ENCODE measurements at places on chromosomes 12 and 14.

GRCh38 chr14:23638414-23639047 is 2.4 kb downstream of the DHRS2 start:
- DNase-seq = no peak

DNA sequence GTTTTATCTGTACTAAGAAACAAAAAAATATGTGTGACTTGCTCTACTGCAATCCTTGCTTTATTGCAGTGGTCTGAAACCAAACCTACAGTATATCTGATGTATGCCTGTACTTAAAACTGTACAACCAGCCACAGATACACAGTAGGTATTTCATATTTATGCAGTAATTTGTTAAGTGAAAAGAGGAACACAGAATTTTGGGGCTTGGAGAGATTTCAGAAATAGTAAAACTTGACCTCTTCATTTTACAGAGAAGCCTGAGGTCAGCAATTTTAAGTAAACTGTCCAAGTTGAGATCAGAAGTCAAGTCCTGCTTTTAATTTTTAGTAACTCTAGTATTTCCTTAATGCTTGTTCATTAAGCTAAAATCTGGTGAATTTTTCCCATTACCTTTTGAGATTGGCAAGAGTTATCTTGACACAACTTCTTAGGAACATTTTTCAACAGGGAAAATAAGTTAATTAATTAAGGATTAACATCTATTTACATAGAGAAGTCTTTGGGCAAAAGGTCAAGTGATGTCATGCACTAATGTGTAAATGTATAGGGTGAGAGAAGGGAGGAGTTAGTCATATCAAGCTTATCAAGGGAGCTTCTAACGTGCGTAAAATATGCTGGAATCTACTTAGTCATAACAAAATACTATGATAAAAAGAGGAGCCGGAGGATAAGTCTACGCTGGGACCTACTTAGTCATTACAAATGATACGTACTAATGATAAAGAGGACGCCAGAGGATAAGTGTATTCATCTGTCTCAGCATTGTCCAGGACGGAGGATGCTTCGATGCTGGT is 66.0 kb upstream of the GTF2A1 start:
- no peak for DNase-seq

DNA sequence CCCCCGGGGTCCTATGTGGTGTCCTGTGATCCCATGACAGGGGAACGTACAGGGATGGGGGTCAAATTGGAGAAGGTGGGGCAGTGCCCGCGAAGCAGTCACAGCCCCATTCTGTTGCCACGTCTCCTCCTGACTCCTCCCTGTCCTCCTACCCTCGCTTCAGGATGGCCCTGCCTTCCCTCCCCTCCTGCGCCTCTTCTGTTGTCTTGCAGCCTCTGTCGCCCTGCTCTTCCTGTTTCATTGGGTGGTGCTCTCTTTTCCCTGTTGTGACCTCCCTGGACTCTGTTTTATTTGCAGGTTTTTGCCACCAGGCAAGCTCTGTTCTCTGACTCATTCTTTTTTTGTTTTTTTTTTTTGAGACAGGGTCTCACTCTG is 18.7 kb downstream of the CABP1 start:
- no peak for DNase-seq

DNA sequence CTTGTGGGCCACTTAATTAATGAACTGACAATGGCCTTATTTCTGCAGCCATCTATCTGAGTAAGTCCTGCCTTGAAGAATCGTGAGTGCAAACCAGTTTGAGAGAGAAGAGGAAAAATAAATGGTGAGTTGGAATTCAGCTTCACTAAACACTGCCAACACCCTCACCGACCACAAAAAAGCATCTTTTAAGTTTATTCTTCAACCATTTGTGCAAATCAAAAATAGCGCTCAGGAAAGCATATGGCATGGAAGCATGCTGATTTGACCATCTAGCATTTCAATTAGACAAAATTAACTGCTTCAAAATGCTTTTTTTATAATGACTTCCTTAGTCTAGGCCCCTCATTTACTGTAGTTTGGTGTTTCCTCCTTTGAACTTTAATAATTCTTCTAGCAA is 294.0 kb downstream of the PPFIA2 start:
- DNase-seq = no peak

- no peak for DNase-seq
Measured at GRCh38 chr14:29126361-29126760, 359.8 kb downstream of the FOXG1 start.

GRCh38 chr14:66498311-66498710 is 9.6 kb upstream of the GPHN start:
- no peak for DNase-seq

DNA sequence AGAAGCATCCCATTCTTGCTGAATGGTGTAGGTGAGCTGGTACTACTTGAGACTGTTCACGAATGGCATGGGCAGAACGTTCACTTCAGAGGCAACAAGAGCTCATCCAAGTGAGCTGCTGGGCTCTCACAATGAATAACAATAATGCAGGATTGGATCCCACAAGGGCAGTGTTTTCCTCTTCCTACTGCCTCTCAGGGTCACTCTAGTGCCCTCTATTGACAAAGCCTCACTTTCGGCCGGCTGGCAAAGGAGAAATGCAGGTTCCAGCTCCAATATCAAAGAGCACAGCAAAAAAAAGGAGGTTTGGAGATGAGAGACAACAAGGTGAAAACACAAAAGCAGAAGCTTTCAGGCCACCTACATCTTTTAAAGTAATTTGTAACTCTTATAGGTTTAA is 74.6 kb upstream of the MYF6 start:
- DNase-seq = no peak

GRCh38 chr12:15629761-15630160 is 159.4 kb downstream of the EPS8 start:
- DNase-seq = no peak

DNA sequence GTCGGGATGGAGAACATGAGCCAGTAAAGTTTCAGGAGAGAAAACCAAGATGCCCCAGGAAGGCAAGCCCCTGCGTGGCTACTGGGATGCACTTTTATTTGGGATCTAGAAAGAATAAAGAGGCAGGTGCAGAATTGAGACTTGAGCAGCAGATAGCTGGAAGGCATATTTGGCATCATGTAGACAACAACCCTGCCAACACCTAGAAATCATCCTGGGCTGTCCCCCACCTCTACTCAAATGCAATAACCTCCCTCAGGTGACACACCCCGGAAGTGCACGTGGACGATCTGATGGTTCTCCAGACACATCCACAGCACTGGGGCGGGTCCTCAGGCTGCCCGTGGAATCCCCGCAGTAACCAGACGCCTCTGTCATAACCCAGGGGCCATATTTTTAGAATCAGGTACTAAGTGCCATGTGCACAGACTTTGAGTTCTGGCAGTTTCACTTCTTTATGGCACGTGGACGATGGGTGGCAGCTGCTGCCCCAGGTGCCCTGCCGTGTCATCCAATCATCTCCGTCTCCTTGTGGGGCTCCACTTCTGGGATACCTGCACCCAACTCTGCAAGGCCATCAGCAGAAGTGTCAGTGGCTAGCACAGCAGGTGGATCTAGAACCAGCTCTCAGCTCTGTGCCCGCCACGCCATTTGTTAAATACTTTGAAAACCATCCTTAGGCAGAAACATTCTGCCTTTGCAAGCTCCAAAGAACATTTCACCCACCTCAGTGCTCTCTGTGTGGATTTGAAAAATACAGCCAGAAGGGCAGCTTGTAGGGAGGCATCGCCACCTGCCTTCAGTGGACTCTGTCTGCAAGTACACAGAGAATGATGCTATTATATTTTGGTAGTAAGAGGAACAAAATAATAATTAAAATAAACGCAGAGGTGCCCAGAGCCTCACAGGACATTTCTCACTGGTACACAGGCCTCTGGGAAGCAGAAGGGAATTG is 771.7 kb upstream of the TMEM132C start:
- DNase-seq = no peak

DNA sequence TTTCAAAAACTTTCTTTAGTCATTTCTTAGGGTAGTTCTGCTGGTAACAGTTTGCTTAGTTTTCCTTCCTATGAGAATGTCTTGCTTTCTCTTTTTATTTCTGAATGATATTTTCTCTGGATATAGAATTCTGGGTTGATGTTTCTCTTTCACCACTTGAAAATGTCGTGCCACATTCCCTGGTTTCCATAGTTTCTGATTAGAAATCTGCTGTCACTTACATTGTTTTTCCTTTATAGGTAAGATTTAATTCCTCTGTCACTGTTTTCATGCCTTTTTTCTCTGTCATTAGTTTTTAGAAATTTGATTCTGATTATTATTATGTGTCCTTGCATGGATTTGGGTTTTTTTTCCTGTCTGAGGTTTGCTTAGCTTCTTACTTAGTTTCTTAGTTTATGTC is 77.3 kb upstream of the PCNX4 start:
- DNase-seq = no peak

DNA sequence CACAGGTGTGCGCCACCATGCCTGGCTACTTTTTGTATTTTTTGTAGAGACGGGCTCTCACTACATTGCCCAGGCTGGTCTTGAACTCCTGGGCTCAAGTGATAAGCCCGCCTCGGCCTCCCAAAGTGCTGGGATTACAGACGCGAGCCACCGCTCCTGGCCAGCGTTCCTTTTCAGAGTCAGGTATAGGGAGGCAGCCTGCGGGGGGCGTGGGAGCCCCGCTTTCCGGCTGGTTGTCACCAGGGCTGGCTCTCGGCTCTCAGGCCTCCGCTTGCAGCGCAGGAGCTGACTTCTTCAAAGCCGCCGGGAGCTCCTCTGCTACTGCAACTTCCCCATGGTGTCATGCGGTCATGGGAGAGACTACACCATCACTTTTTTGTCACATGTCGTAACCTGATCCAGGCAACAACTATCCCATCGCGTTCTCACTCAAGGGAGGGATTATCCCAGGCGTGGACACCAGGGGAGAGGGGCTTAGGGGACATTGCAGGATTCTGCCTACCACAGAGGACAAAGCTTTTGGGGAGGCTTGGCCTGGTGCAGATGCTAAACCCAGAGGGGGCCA is 129.4 kb downstream of the SCARB1 start:
- no peak for DNase-seq

DNA sequence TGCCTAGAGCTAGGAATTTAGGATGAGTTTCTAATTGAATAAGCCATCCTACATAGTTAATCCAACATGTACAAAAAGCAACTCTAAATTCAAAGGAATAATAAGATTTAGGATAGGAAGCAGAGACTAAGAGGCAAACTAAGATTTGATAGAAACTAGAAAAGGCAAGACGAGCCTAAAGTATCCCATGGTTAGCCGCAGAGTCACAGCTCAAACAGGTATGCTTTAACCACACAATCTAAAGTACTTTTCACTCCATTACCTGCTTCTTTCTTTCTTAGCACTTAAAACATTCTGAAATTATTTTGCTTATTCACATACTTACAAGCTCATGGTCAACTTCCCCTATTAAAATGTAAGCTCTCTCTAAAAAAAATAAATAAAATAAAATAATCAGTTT is 51.8 kb downstream of the OTOGL start:
- DNase-seq = no peak

- peak; percentile 29 for DNase-seq
Measured at GRCh38 chr14:50452979-50453705, 56.5 kb upstream of the CDKL1 start.

DNA sequence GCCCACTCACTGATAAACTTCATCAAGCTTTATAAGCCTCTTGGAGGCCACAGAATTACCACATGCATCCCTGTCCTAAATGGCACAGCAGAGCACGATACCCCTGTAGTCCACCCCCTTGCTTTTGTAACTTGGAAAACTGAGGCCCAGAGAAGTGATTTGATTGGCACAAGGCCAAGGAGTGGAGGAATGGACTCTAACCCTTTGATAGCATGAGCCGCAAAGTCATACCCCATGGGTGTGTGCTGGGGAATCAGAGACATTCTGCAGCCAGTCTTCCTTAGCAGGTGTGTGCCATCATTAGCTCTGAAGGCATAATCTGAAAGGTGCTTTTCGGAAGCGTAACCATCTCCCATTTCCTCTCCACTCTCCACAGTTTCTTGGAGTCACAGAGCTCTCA is 28.5 kb upstream of the PWP1 start:
- no peak for DNase-seq

Data from kidney epithelial cell (primary cell).